Right lobe of liver (tissue), 6 donors: ENCODE measurements at places on chromosomes 11 and 22. TPM values are rescaled to one million over a fixed set of nuclear protein-coding genes. Genes with fewer than 3 reads are reported as not detected.

C1QTNF4 gene
- total RNA-seq = 0.21 TPM

IFITM10 gene
- total RNA-seq = 1.3 TPM

MS4A2 gene
- total RNA-seq = not detected

PLAAT5 gene
- not detected for total RNA-seq

CHRDL2 gene
- 19.7 TPM for total RNA-seq

DENND6B gene
- total RNA-seq = 0.98 TPM

PLCB3 gene
- 5.4 TPM for total RNA-seq
